ENCODE measurements at places on chromosomes 3 and 15.
A peak's percentile ranks its signal among the peaks of the same experiment; 100 is the strongest.

DNA sequence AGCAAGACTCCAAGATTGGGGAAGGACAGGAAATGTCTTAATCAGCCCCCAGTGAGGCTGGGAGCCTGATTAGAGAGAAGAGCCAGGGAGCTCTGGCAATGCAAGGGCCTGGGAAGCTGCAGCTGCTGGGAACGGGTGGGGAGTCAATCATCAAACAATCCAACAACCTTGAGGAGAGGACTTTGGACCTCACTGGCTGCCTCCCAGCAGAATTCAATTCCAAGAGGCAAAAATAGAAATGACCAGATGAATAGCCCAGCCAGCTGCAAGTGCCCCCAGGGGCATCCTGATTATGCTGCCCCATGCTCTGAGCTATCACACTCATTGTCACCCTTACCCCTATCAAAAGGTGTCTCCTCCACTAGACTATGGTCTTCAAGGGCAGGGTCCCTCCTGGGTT, 6.1 kb upstream of the HOMER2 start:
- no peak for DNase-seq

DNA sequence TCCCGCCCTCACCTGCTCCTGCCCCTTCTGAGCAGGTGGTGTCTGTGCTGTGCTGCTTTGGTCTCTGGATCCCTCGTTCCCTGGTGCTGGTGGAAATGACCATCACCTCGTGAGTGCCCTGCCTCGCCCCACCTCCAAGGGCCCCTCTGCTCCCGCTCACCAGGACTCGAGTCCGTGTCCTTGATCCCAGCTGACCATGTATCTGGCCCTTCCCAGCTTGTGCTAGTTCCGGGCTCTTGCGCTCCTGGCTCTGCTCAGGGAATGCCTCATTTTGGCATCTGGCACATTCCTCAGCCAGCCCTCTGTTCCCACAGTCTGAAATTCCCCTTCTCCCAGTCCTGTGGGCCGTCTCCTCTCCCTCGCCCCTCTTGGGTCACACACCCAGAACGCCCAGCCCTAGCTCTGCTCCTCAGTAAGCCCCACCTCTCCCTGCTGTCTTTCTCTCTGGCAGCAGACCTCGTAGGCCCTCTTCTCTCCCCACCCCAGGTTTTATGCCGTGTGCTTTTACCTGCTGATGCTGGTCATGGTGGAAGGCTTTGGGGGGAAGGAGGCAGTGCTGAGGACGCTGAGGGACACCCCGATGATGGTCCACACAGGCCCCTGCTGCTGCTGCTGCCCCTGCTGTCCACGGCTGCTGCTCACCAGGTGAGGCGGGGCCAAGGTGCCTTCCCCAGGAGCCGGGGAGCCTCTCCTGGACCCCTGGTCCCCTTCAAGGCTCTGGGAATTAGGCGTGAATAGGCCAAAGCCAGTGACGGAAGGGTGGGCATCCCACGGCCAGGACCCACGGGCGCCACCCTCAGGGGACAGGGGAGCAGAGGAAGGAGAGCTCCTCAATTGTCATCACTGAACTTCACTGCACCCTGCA, 11.5 kb downstream of the SLC51A start:
- no peak for DNase-seq

DNA sequence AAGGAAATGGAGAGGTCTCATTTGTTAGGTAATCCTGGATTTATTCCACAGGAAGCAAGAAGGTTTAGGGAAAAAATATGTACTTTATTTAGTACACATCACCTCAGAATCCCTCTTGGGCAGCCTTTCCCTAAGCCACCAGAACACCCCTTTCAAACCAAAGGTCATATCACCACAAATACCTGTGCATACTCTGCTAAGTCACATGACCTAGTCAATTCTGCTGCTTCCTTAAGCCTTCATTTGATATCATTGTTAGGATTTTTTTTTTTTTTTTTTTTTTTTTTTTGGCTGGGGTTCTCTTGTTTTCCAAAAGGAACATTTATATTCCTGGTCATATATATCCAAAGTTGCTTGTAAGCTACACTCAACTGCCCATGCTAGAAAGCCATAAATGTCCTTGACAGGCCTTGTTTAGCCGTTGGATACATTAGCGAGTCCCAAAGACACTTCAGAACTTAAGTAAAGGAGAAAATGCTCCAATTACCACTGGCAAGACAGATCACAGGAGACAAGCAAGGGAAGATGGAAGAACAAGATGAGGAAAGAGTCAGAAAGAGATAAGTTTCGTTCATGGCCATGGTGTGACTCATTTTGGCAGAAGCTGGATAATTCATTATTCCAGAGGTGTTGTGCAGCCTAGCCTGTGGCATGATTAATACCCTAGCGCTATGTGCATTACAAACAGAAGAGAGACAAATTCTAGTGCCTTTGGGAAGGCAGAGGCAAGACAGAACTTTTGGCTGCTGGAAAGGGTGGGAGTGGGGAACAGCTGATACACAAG, 155.6 kb upstream of the SLC2A2 start:
- no peak for DNase-seq

- peak; percentile 5 for DNase-seq
Measured at GRCh38 chr3:99901200-99901926, 83.7 kb downstream of the CMSS1 start.

DNA sequence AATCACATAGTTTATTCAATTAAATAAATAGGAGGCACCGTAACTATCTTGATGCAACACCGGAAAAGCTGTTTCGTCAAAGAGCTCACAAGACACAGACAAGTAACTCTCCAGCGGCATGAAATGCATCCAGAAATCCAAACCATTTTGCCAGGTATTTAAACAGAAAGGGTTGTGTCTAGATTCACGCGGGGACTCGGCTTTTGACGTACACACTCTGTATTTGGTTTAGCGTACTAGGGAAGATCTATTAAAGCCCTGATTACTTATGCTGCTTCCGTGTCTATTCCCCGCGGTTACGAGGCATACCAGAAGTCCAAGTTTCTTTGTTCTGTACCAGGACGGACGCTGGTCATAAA, 718 bp downstream of the BNIP2 start:
- DNase-seq = peak; percentile 37
